Uterus (tissue), 4 donors: ENCODE measurements at places on chromosomes 2 and 18. TPM values are rescaled to one million over a fixed set of nuclear protein-coding genes. Genes with fewer than 3 reads are reported as not detected.

GRCh38 chr2:175684466-175684865 lies 317.6 kb downstream of the LNPK start:
- DNase-seq: no peak
- H3K36me3 ChIP-seq: no peaks in the 10 kb centered on the region
- no peak overlapping the region for H3K27ac ChIP-seq
- H3K4me1 ChIP-seq: no peaks in the 10 kb centered on the region

DNA sequence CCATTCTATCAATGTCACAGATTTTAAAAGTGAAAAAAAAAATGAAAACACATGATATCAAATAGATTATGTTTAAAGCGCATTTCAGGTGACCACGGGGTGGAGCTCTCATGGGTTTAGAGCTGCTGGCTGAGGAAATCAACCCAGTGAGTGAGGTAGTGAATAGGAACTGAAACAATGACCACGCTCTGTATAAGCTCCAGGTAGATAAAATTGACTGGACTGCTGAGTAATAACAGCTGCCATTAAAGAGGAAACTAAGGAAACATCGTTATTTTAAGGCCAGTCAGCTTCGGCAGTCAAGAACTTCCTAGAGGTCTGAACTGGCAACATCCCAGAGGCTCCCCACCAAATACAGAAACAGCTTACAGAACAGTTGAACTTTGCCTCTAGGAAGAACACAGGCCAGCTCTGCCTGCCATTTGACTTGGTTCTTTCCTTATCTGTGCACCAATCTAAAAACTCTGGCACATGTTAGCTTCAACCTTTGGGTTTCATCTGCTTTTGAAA lies 185.9 kb downstream of the PDE1A start:
- no peak overlapping the region for H3K27ac ChIP-seq
- DNase-seq: peak; percentile 19
- H3K27me3 ChIP-seq: no peaks in the 10 kb centered on the region
- H3K4me3 ChIP-seq: no peak overlapping the region

Gene SH2D6
- not detected for total RNA-seq

DNA sequence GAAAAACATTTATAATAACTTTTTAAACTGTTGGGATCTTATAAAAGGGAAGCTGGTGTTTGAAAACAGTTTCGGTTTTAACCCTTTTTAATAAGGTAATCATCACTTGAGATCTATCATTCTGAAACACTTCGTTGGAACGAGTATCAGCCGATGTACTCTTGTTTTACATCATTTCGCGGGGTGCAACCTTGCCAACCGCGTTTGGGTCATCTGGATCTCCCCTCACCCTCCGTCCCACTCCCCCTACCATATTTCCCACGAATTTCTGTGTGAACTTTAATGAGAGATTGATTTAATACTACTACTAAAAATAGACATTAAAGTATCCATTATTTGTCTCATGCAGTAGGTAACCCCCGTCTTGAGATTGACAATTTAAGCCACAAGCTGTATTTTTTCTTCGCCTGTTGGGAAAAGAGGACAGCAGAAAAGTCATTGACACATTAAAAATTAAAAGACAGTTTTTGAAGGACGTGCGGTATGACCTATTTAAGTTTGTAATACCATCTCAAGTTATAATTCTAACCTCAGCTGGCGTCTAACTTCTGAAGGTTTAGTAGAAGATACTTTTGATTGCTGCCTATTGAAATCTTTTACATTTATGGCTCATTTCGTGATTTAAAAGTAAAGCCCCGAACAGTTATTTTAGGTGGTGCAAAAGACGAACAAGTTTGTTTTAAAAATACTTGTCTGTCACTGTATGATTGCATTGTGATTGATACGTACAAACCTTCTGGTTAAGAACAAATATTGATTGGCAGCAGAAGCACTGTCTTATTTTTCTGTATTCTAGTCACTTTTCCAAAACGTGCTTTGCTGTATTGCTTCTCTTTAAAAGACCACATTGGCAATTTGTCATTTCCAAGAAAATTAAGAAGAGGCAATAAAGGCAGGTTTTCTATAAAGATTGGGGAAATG lies 1.5 kb downstream of the CREB1 start:
- DNase-seq: no peak
- H3K4me3 ChIP-seq: peak overlapping the region; percentile 68
- peaks cover 10% of the 10 kb centered on the region for H3K4me1 ChIP-seq

DNA sequence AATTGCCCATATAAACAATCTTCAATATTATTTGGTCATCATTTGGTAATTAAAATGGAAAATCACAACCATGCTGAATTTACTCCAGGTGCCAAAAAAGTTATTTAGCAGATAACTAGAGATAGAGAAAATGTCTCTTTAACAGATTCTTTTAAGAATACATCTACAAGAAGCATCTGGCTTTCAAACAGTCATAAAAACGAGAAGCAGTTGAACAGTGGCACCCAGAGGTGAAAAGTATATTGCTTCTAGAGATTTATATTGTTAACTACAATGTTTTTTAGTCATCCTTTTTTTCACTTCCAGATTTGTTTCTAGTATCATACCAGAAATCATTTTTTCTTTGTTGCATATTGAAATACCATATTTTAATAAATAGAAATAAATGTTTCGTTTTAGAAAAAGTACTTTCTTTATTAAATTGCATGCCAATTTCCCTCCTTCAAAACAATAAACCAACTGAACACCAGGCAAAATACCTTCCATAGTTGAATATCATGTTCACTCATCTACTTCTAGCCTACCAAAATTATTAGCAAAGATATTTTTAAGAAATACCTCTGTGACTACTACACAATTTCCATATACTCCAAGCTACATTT lies 65.4 kb upstream of the HNRNPA3 start:
- H3K36me3 ChIP-seq: no peaks in the 10 kb centered on the region
- no peaks in the 10 kb centered on the region for H3K27me3 ChIP-seq
- no peaks in the 10 kb centered on the region for H3K4me1 ChIP-seq
- peak; percentile 44 for DNase-seq
- H3K27ac ChIP-seq: peak overlapping the region; percentile 88

GRCh38 chr2:63272560-63272959 lies 221.9 kb downstream of the OTX1 start:
- H3K27ac ChIP-seq: no peak overlapping the region
- DNase-seq: no peak
- H3K27me3 ChIP-seq: no peaks in the 10 kb centered on the region
- no peaks in the 10 kb centered on the region for H3K4me1 ChIP-seq

GRCh38 chr2:60976256-60976850 lies 41.2 kb upstream of the PEX13 start:
- H3K36me3 ChIP-seq: no peaks in the 10 kb centered on the region
- H3K4me3 ChIP-seq: no peak overlapping the region
- no peaks in the 10 kb centered on the region for H3K4me1 ChIP-seq
- H3K27me3 ChIP-seq: no peaks in the 10 kb centered on the region

DNA sequence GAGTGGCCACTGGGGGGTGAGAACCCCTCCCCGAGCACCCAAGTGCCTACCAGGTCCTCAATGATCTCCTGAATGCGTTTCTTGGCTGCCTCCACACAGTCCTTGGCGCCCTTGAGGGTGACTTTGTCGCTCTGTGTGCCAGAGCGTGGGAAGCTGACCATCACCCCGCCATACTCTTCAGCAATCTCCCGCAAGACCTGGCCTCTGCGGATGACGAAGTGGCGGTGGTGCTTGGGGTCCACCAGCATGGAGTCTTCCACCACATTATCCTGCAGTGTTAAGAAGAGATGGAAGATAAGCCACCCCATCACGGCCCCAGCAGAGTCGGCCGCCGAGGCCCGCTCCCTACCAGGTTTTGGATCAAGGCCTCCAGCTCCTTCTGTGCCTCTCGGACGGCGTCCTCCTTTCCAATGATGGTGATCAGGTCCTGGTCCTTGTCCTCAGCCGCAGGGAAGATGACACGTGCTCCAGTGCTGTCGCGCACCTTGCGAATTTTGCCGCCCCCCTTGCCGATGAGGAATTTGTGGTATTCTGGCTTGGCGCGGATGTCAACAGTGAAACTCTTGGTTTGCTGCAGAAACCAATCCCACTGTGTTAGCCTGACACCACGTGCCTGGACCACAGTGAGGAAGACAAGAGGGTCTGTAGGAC lies 51.2 kb downstream of the ANO7 start:
- no peak overlapping the region for H3K27ac ChIP-seq
- H3K4me3 ChIP-seq: no peak overlapping the region
- no peaks in the 10 kb centered on the region for H3K4me1 ChIP-seq
- no peak for DNase-seq
- H3K27me3 ChIP-seq: no peaks in the 10 kb centered on the region

GRCh38 chr2:235986361-235986760 lies 181.8 kb downstream of the GBX2 start:
- H3K27me3 ChIP-seq: no peaks in the 10 kb centered on the region
- no peak for DNase-seq
- H3K4me3 ChIP-seq: no peak overlapping the region
- H3K4me1 ChIP-seq: no peaks in the 10 kb centered on the region
